ENCODE measurements at places on chromosomes 13 and 19. TPM values are rescaled to one million over a fixed set of nuclear protein-coding genes. Genes with fewer than 3 reads are reported as not detected.

Gene ACP7
- not detected for total RNA-seq

Gene TUBA3C
- not detected for total RNA-seq

Gene ZNF433
- 0.50 TPM for total RNA-seq

- peaks cover 11% of the 10 kb centered on the region for H3K4me1 ChIP-seq
- no peaks in the 10 kb centered on the region for H3K27me3 ChIP-seq
- no peak overlapping the region for H3K4me3 ChIP-seq
- peaks cover 9% of the 10 kb centered on the region for H3K36me3 ChIP-seq
- no peak overlapping the region for H3K27ac ChIP-seq
- DNase-seq = peak; percentile 47
Observed at GRCh38 chr13:19845758-19846157, 17.7 kb downstream of the ZMYM5 start.

Gene TIMM13
- total RNA-seq = 48.8 TPM

Gene ZNF773
- 8.7 TPM for total RNA-seq

DNA sequence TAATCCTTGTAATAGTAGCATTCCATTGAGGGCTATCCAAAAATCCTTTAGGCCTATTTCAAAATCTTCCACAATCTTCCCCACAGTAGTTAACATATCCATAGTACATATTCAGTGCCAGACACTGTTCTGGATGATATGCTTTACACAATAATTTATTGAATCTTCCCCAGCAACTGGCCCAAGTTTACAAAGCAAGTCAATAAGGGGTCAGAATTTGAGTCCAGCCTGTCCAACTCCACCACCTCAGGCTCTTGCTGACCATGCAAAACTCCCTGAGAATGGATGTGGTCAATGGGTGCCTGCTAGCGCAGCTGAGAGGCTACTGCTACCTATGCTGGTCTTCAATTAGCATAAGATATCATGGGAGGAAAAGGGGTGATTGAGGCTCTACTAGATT is 529.6 kb downstream of the FGF9 start:
- H3K4me1 ChIP-seq = no peaks in the 10 kb centered on the region
- H3K36me3 ChIP-seq = no peaks in the 10 kb centered on the region
- H3K4me3 ChIP-seq = no peak overlapping the region
- H3K27me3 ChIP-seq = no peaks in the 10 kb centered on the region

GRCh38 chr13:106151056-106151699 is 384.3 kb downstream of the EFNB2 start:
- DNase-seq = peak; percentile 99
- peak overlapping the region; percentile 96 for H3K27ac ChIP-seq
- no peaks in the 10 kb centered on the region for H3K27me3 ChIP-seq
- peaks cover 51% of the 10 kb centered on the region for H3K4me1 ChIP-seq
- no peaks in the 10 kb centered on the region for H3K36me3 ChIP-seq
